ENCODE measurements at places on chromosomes 6 and 20.

- no peak for DNase-seq
Measured at GRCh38 chr20:56932575-56933330, 303.6 kb downstream of the TFAP2C start.

- no peak for DNase-seq
Measured at GRCh38 chr6:89941031-89941762, 46.9 kb downstream of the GJA10 start.

DNA sequence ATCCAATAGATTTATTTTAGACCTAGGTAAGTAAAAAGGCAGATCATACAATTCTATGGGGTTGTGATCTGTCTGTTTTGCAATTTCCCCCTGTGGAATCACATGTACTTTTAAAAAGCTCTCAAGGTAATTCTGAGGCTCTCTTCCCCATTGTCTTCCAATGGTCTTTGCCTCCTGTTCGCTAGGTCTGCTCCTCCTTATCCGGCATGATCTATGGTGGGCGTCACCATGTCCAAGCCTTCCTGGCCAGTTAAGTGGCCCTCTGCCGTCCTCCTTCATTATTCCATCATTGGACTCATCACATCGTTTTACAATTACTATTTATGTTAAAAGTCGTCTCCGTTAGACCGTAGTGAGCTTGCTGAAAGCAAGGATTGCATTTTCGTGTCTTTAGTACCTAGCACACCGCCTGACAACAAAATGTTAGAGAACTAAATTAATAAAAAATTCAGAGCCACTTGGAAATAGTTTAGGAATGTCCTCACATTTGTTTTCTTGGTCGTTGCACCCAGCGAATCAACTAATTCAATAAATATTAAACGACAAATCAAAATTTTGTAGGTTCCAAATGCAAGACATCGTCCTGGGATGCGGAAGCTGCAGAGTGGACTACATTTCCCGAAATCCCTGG, 2.2 kb upstream of the STXBP5 start:
- DNase-seq, result peak; percentile 9

DNA sequence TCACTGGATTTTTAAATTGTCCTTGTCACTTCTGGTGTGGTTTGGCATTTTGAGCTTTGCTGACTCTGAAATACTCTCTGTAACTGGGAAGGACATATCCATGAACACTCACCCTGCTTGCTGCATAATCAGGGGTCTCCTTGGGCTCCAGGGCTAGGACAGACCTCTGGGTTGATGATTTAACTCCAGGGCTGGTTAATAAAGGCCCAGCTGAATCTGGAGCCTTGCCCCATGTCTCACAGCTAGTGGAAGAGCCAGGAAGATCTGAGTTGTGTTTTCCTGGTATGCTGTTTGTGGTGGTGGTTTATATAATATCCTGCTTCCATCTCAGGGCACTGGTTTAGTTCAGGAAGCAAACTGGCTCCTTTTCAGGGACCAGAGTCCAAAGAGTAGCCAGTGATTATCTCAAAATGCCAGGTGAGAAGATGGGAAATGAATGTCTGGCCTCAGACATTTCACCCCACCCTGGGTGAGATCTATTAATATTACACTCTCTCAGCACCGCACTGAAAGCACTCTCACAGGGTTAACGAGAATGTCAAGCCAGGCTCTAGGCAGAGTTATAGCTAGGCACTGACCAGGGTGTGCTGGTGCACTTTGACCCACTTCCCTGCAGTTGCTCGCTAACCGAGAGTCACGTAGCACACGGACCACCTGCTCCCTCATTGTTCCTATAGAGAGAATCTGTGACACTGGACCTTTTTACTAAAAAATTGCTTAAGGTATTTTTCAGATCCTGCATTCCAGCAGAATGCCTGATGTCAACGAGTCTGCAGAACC, 90.1 kb upstream of the SLC22A16 start:
- no peak for DNase-seq

DNA sequence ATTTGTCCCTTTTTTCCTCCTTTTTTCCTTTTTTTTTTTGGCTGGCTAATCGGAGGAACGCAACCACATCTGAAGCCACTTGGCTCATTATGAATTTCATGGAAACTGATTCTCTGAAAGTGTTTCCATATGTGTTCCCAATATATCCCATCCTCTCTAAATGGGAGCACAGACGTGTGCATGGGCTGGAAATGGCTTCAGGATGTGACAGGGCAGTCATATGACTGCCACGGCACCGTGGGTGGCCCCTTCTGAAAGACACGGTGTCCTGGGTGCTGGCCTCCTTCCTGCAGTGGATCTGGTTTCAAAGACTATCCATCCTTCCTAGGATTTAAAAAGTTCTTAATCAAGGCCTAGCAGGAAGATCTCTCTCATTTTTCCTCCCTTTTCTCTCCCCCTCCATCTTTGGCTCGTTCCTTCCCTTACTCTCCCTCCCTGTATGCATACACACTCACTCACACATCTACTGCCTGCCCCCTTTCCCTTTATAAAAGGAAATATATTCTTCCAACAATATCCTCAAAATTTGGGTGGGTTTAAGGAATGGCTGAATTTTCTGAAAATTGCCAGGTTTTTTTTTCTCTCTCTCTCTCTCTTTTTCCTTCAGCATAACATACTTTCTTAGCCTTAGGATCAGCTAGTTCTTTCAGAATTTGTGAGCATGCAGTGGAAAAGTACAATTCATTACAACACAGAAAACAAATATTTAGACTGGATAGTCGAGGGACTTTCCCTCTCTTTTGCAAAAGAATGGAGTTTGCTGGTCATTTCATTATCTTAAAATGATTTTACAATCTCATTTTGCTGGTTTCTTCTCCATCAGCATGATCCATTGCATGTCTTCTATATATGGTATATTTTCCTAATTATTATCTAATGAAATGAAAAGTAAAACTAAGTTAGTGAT, 161.2 kb upstream of the SUPT3H start:
- DNase-seq, result no peak

GRCh38 chr6:51892750-51893149, 194.7 kb downstream of the PKHD1 start:
- DNase-seq, result no peak

DNA sequence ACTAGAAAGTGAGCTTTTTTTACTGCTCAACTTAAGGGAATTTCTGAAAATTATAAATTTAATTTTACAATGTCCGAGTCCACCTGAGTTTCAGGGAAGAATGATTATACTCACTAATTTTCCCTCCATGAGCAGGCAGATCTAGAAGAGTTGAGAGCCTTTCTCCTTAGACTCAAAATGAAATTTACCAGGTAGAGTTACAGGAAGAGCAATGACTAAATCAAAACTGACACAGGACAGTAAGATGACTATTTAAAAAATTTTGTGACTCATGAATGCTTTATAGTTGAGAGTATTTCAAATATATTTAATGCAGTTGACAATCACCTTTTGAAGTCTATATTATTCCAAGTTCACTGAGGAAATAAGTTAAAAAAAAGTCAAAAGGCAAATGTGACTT, 198.1 kb upstream of the NRSN1 start:
- DNase-seq, result no peak

GRCh38 chr6:7542874-7543624, 1.6 kb downstream of the DSP start:
- no peak for DNase-seq

DNA sequence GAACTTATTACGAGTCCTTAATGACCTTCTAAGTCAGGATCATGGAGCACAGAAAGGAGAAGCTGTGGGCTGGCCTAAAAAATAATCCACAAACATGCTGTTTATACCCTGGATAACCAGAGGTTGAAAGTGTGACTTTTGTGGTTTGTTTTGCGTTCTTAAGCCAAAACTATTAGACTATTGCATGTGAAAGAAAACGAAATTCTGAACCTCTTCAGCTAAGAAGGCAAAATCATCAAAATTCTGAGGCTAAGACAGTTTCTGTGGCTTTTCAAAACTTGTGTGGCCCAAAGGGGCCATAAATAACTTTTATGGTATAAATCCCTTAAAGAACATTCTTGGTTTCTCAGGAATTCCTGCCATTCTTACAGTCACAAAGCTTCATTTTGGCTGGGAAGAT, 251.0 kb downstream of the UST start:
- no peak for DNase-seq

DNA sequence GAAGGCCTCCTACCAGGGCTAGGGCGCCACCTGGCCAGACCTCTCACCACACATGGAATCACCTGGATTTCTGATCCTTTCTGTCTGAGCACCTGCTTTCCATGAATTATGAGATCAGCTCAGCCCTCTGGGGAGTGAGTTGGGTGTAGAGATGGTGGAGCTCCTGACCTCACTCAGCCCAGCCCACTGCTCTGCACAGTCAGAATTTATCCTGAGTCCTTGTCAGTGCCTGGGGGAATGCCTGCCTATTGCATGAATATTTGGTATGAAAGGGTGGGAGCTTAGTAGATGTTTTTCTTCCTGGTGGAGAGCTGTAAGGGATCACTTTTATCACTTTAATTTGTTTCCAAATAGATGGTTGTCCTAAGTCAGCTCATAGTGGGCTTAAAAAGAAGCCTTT, 47.5 kb downstream of the DTD1 start:
- no peak for DNase-seq

GRCh38 chr6:157244175-157244574, 79.1 kb downstream of the TMEM242 start:
- DNase-seq, result no peak

DNA sequence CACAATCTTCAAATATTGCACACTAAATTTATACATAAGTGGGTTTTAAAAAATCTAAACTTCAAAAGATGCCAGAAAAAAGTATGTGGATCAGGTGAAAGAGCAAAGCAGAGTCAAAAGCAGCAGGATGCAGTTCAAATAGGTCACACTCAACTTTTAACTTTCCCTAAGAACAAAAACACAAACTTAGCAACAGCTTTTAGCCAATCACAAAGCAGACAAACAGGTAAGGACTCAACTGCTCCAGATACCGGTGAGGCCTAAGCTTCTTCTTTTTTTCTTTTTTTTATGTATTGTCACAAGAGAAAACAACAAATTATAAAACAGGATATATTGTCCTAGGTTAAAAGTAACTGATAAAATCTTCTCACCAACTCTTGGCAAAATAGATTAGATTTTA, 74.7 kb downstream of the SESN1 start:
- no peak for DNase-seq

GRCh38 chr6:30840935-30841643, 43.2 kb upstream of the DDR1 start:
- no peak for DNase-seq

DNA sequence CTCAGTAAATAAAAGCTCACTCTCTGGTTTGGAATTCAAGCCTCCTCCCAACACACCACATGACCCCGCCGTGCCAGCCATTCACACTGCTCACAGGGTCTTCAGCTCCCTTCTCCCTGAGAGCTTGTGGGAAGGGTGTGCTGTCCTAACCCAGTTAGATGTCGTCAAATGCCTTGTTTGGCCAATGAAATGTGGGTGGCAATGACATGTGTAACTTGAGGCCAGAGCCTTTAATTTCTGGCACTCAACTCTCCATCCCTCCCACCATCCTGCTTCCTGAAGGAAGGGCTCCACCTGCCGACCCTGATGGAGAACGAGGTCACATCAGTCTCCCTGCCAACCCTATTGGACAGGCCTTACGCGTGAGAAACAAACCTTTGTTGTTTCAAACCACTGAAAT, 224.5 kb upstream of the AGPAT4 start:
- DNase-seq, result no peak

GRCh38 chr20:39291301-39291700, 329.2 kb downstream of the DHX35 start:
- DNase-seq, result no peak

- peak; percentile 24 for DNase-seq
Measured at GRCh38 chr20:19212821-19213502, 520 bp downstream of the SLC24A3 start.

GRCh38 chr6:72886170-72886569, 264.3 kb downstream of the KCNQ5 start:
- DNase-seq, result no peak

DNA sequence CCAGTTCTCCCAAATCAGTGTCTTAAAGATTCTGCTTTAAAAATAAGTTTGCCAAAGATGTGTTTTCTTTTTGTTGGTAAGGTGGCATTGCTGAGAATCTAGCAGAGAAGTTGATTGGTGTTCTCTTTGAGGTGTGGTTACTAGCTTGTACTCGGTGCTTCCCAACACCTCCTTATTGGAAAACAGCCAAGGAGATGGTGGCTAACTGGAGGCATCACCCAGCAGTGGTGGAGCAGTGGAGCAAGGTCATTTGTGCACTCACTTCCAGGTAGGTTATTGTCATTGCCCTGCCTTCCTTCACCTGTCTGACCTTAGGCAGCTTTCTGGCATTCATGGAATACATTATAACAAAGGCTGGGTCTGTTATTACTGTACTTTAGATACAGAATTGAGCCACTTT, 26.7 kb downstream of the RALGAPB start:
- no peak for DNase-seq

GRCh38 chr20:4554346-4554745, 167.4 kb upstream of the PRND start:
- DNase-seq, result no peak

DNA sequence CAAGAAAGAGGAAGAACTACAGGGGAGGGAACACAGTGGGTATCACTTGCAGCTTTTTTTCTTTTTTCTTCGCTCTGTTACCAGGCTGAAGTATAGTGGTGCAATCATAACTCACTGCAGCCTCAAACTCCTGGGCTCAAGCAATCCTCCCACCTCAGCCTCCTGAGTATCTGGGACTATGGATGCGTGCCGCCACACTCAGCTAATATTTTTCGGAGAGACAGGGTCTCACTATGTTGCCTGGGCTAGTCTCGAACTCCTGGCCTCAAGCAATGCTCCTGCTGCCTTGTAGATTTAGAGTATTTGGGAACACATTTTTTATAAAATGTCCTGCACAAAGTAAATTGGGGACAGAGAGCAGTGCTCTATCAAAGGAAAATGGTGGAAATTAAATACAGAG, 28.3 kb downstream of the PARD6B start:
- DNase-seq, result no peak

- no peak for DNase-seq
Measured at GRCh38 chr6:63580704-63580961, 8.4 kb downstream of the LOC128125822 start.

- no peak for DNase-seq
Measured at GRCh38 chr6:73713426-73714147, 17.6 kb downstream of the CD109 start.

- no peak for DNase-seq
Measured at GRCh38 chr20:36582821-36583220, 9.4 kb downstream of the TGIF2 start.

Data from stimulated activated CD4-positive, alpha-beta T cell treated with anti-CD3 and anti-CD28 coated beads, Interleukin-2, amount 100 ng/mL, for 48 hours (primary cell).